ENCODE measurements at places on chromosomes 2 and 18. TPM values are rescaled to one million over a fixed set of nuclear protein-coding genes. Genes with fewer than 3 reads are reported as not detected.

The SESTD1 gene
- total RNA-seq: 22.1 TPM

The ANKRD44 gene
- 1.0 TPM for total RNA-seq

The SPHKAP gene
- total RNA-seq: not detected

The DAPL1 gene
- not detected for total RNA-seq

The SERPINB4 gene
- total RNA-seq: 63.5 TPM

The RSAD2 gene
- 1.1 TPM for total RNA-seq

All from nasal cavity respiratory epithelium epithelial cell of viscerocranial mucosa (primary cell).